Endothelial cell (in vitro differentiated cells): ENCODE measurements at places on chromosomes 2 and 18. TPM values are rescaled to one million over a fixed set of nuclear protein-coding genes. Genes with fewer than 3 reads are reported as not detected.

DNA sequence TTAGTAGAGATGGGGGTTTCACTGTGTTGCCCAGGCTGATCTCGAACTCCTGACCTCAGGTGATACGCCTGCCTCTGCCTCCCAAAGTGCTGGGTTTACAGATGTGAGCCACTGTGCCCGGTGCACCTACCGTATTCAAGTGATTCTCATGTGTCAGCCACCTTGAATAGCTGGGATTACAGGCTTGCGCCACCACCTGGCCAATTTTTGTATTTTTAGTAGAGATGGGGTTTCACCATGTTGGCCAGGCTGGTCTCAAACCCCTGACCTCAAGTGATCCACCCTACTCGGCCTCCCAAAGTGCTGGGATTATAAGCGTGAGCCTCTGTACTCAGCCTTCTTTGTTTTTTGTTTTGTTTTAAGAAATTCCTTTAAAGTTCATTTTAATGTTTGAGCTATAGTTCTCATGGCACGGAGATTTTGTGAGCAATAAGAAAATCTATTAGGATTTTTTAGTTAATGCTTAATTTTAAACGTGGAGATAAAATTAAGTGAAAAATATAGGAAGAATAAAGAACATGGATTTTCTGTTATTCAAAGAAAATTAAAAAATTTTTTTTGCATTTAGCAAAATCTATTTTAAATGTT, 242.6 kb downstream of the PHLPP1 start:
- peaks cover 10% of the 10 kb centered on the region for H3K4me1 ChIP-seq
- H3K36me3 ChIP-seq, result peaks cover 25% of the 10 kb centered on the region
- peaks cover 5% of the 10 kb centered on the region for H3K27me3 ChIP-seq
- H3K4me3 ChIP-seq, result no peak overlapping the region

GRCh38 chr2:29463181-29463900, 348.1 kb downstream of the CLIP4 start:
- no peaks in the 10 kb centered on the region for H3K27me3 ChIP-seq
- H3K36me3 ChIP-seq, result no peaks in the 10 kb centered on the region
- no peaks in the 10 kb centered on the region for H3K4me1 ChIP-seq
- H3K27ac ChIP-seq, result no peak overlapping the region
- no peak overlapping the region for H3K4me3 ChIP-seq

ADAM23 gene
- total RNA-seq, result 12.0 TPM

- no peaks in the 10 kb centered on the region for H3K36me3 ChIP-seq
- no peak for DNase-seq
- H3K4me3 ChIP-seq, result no peak overlapping the region
- H3K4me1 ChIP-seq, result peaks cover 7% of the 10 kb centered on the region
- H3K27ac ChIP-seq, result no peak overlapping the region
Observed at GRCh38 chr2:240390091-240391073, 45.1 kb upstream of the GPC1 start.

- H3K4me1 ChIP-seq, result no peaks in the 10 kb centered on the region
- H3K27me3 ChIP-seq, result no peaks in the 10 kb centered on the region
- no peak for DNase-seq
Observed at GRCh38 chr2:98408155-98408554, 36.5 kb upstream of the INPP4A start.

DNA sequence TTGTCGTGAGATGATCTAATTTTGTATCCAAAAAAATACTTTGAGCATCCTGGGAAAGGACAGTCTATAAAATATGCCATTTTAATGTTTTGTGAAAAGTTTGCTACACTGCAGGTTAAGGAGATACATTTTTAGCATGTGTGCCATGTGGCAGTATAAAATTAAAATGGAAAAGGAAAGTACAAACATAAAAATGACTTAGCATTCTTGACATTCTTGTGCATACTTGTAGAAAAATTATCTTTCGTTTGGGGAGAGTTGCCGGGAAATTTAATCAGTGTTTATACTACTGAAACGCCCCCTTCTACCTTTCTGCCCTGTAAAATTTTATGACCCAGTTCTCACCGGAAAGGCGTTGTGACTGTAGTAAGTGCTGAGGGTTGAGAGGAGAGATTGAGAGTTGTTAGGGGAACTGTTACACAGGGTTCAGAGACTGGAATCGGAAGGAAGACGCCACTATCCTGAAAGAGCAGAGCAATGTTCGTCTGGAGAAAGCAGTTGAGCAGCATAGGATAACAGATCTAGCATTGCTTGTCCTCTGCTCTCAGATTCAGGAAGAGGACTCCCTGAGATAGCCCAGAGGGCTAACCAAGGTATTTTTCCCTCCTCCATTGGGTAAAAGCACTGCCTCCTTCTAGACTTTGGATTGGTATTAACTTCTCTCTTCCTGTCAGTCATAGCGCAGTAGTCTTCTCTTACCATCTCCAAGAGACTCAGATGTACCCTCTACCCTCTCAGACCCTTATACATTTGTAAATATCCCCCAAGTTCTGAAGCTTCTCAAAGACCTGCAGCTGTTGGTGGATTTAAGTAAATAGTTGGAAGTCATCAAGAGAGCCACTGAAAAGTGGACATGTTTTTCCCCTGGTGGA, 2.7 kb downstream of the CDH20 start:
- no peaks in the 10 kb centered on the region for H3K36me3 ChIP-seq
- no peak overlapping the region for H3K27ac ChIP-seq
- no peak overlapping the region for H3K4me3 ChIP-seq
- H3K27me3 ChIP-seq, result peaks cover 14% of the 10 kb centered on the region
- peaks cover 5% of the 10 kb centered on the region for H3K4me1 ChIP-seq
